ENCODE measurements at places on chromosomes 4 and X.
A peak's percentile ranks its signal among the peaks of the same experiment; 100 is the strongest.

- H3K4me1 ChIP-seq: peaks cover 17% of the 10 kb centered on the region
- no peaks in the 10 kb centered on the region for H3K27me3 ChIP-seq
- H3K36me3 ChIP-seq: no peaks in the 10 kb centered on the region
- no peak overlapping the region for H3K4me3 ChIP-seq
These were observed 31.0 kb downstream of the KDM6A start for GRCh38 chrX:44903830-44904530.

DNA sequence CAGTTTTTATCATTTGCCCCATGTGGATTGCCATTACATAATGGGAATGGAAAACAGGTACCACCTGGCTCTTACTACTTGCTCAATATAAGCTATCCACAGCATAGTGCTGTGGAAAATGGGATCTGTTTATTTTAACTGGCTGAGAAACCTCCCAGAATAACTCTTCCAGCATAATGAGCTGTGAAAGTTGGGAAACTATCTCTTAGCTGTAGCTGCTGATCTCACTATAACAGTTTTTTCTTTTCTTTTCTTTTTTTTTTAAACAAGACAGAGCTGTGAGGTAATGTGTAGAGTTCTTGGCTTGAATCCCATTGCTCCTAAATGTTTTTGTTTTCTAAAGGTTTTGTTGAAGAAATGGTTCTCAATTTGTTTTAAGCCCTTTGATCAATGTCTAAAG lies 988.3 kb downstream of the PCDH19 start:
- no peaks in the 10 kb centered on the region for H3K4me1 ChIP-seq
- no peak overlapping the region for H3K4me3 ChIP-seq
- H3K27ac ChIP-seq: no peak overlapping the region
- DNase-seq: no peak
- no peaks in the 10 kb centered on the region for H3K36me3 ChIP-seq

GRCh38 chr4:150938417-150938816 lies 76.7 kb downstream of the LRBA start:
- H3K4me1 ChIP-seq: peaks cover 5% of the 10 kb centered on the region
- H3K4me3 ChIP-seq: no peak overlapping the region
- no peaks in the 10 kb centered on the region for H3K27me3 ChIP-seq
- no peak overlapping the region for H3K27ac ChIP-seq
- H3K36me3 ChIP-seq: no peaks in the 10 kb centered on the region

GRCh38 chr4:926538-926937 lies 5.6 kb downstream of the GAK start:
- no peaks in the 10 kb centered on the region for H3K27me3 ChIP-seq
- no peak overlapping the region for H3K27ac ChIP-seq
- DNase-seq: no peak
- H3K36me3 ChIP-seq: peaks cover 10% of the 10 kb centered on the region

GRCh38 chrX:153778181-153778580 lies 2.7 kb upstream of the SRPK3 start:
- H3K27ac ChIP-seq: no peak overlapping the region
- H3K36me3 ChIP-seq: no peaks in the 10 kb centered on the region
- H3K4me1 ChIP-seq: no peaks in the 10 kb centered on the region
- no peak overlapping the region for H3K4me3 ChIP-seq
- DNase-seq: no peak

DNA sequence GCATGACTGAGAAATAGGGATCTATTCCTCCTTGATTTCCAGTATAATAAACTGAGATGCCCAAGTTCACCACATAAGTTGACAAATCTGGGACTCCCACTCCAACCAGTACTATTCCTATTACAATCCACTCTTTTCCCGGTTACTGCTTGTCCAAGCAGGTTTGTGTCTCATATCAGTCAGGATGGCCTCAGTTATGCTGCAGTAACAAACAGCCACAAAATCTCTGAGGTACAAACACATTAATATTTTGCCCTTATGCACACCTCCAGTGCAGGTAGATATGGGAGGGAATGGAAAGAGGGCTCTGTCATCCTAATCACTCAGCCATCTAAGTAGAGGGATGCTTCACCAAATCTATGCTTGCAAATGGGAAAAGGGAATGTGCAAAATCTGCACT lies 207.8 kb downstream of the RAB28 start:
- no peak for DNase-seq
- no peak overlapping the region for H3K4me3 ChIP-seq
- H3K36me3 ChIP-seq: no peaks in the 10 kb centered on the region
- no peaks in the 10 kb centered on the region for H3K27me3 ChIP-seq

DNA sequence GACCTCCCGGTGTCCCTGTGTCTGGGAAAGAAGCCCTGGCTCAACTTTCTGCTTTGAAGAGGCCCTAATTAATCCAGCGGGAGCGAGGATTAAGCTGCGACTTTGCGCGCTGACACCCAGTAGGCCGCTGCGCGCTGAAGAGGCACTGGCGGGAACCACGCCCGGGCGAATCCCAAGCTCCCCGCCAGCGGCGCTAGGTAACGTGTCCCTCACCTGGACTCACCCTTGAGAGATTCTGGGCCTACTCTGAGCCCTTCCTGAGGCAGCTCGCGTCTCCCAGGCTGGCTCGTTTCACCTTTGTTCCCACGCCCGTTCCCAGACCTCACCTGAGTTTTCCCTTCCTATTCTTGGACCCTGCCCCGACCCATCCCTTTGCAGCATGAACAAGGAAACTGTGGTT lies 616 bp upstream of the KLHL34 start:
- peaks cover 22% of the 10 kb centered on the region for H3K4me1 ChIP-seq
- H3K4me3 ChIP-seq: peak overlapping the region; percentile 71
- H3K27ac ChIP-seq: no peak overlapping the region
- H3K27me3 ChIP-seq: no peaks in the 10 kb centered on the region
- H3K36me3 ChIP-seq: no peaks in the 10 kb centered on the region

GRCh38 chr4:153652051-153652784 lies 31.9 kb upstream of the TLR2 start:
- H3K36me3 ChIP-seq: no peaks in the 10 kb centered on the region
- H3K4me1 ChIP-seq: peaks cover 16% of the 10 kb centered on the region
- no peak overlapping the region for H3K4me3 ChIP-seq
- H3K27ac ChIP-seq: no peak overlapping the region

DNA sequence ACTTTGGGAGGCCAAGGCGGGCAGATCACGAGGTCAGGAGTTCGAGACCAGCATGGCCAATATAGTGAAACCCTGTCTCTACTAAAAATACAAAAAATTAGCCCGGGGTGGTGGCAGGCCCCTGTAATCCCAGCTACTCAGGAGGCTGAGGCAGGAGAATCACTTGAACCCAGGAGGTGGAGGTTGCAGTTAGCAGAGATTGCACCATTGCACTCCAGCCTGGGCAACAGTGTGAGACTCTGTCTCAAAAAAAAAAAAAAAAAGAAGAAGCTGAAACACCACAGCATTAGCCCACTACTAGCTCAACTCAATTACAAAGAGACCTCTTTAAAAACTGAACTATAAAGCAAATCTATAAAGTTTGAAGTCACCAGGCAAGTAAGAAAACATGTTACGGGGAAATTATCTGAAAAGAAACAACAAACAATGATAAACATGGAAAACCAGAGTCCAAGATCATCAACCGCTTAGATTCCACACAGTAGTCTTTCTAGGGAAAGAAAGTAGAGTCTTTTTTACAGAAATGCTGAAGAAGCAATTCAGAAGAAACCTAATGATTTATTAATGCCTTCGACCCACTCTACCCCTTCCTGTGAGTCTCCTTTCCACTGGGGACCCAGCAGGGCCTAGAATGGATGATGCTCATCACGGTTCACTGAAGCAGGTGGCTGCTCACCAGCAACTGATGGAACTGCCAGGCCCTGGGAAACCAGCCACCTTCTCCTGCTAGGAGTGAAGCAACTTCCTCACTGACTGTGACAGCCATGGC lies 6.6 kb downstream of the SAT1 start:
- DNase-seq: no peak
- peaks cover 5% of the 10 kb centered on the region for H3K4me1 ChIP-seq
- no peaks in the 10 kb centered on the region for H3K27me3 ChIP-seq
- no peak overlapping the region for H3K4me3 ChIP-seq

DNA sequence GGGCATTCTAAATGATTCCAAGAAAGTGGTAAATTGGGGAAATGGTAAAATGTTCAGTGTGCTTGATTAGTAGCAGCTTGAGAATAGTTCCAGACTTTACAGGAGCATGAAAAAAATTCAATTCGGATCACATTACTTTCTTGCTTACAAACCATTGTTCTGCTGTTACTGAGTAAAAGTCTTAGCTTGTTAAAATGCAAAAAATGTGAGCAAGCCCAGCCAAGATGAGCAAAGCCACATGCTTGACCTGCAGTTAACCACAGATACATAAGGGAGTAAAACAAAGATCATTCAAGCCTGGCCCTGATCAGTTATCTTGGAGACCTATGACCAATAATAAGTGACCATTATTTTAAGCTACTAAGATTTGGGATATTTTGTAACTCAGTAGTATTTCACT lies 562.9 kb upstream of the MAGEB2 start:
- H3K36me3 ChIP-seq: no peaks in the 10 kb centered on the region
- no peak overlapping the region for H3K4me3 ChIP-seq
- H3K27me3 ChIP-seq: no peaks in the 10 kb centered on the region
- no peak overlapping the region for H3K27ac ChIP-seq
- H3K4me1 ChIP-seq: no peaks in the 10 kb centered on the region
- DNase-seq: no peak

- H3K36me3 ChIP-seq: no peaks in the 10 kb centered on the region
- no peaks in the 10 kb centered on the region for H3K4me1 ChIP-seq
- no peak overlapping the region for H3K4me3 ChIP-seq
- no peak overlapping the region for H3K27ac ChIP-seq
These were observed 576.2 kb upstream of the SMIM31 start for GRCh38 chr4:164177753-164178152.

DNA sequence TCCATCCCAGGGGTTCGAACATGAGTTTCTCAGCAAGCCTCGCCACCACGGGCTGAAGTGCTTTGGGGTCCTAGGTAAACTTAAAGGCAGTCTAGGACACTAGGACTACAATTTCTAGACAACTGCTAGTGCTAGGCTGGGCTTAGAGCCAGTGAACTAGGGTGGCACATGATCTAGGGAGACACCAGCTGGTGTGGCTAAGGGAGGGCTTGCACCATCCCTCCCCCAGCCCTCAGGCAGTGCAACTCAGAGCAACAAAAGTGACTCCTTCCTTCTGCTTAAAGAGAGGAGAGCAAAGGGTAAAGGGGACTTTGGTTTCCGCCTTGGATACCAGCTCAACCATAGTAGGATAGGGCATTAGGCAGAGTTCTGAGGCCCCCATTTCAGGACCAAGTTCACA lies 162.5 kb upstream of the AFF2 start:
- DNase-seq: no peak
- no peaks in the 10 kb centered on the region for H3K36me3 ChIP-seq

DNA sequence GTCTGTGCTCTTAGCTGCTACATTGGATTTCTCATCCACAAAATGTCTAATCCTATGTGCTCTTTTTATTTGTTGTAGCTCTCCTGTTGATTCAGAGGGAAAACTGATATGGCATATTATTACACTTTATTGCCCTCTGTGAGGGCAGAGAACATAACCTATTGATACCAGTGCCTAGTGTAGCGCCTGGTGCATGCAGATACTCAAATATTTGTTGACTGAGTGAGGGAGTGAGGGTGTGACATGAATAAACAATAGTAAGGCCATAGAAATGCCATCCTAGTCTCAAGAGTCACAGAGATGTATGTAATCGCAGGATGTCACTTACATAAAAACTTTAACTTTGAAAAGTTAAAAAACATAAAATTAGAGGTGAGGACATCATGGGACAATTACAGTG lies 159.1 kb downstream of the SHROOM3 start:
- H3K27ac ChIP-seq: no peak overlapping the region
- H3K4me1 ChIP-seq: no peaks in the 10 kb centered on the region
- no peak overlapping the region for H3K4me3 ChIP-seq
- no peak for DNase-seq
- H3K36me3 ChIP-seq: no peaks in the 10 kb centered on the region

- no peaks in the 10 kb centered on the region for H3K4me1 ChIP-seq
- H3K27ac ChIP-seq: no peak overlapping the region
- no peak for DNase-seq
These were observed 818.4 kb upstream of the GRID2 start for GRCh38 chr4:91485415-91485814.

- DNase-seq: no peak
- no peak overlapping the region for H3K27ac ChIP-seq
- peaks cover 5% of the 10 kb centered on the region for H3K27me3 ChIP-seq
- no peaks in the 10 kb centered on the region for H3K4me1 ChIP-seq
These were observed 880 bp upstream of the LONRF3 start for GRCh38 chrX:118973389-118974087.

DNA sequence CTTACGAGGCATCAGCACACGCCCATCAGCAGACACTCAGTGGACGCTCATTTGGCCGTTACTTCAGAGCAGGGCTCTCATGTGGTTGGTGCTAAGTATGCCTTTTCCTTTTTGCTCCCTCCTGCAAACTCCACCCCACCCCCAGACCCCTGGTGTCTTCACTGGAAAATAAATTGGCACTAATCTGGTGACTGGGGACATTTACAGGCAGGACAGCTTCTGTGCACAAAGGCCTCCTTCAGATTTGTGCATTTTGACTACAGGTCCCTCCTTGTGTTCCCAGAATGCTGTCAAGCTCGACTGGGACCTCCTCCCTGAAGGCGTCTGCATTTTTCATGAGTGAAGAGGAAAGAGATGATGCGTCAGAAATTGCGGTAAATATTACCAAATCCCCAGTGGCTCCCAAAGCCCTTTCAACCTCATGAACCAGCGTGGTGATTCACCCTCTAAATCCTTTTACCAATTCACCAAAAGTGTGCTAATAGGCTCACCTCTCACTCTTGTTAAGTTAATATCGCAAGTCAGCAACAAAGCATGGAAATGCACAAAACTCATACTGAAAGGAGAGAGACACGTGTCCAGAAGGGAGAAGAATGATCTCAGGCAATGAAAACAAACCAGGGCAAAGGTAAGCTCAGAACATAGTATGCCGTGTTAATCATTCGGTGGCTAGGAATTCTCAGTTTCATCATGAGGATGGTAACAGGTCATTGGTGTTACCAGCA lies 119.0 kb downstream of the NKX6-1 start:
- H3K27me3 ChIP-seq: peaks cover 4% of the 10 kb centered on the region
- H3K4me3 ChIP-seq: no peak overlapping the region
- no peak for DNase-seq
- no peaks in the 10 kb centered on the region for H3K36me3 ChIP-seq
- no peaks in the 10 kb centered on the region for H3K4me1 ChIP-seq
- no peak overlapping the region for H3K27ac ChIP-seq

DNA sequence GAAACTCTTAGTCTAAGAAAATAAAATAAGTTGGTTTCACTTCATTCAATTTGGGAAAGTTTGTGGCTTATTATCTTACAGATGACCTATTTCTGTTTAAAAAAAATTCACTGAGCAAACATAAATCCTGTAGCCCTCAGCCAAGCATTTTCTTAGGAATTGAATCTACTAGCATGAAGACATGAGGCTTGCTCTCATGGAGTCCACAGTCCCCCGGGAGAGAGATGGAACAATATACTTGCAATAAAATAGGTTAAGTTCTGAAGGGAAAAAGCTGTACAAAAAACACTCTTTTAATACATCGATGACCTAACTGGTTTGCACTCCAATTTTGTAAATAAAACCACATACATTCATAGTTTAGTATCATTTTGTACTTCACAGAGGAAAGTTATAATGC lies 642.6 kb upstream of the FAM241A start:
- no peak for DNase-seq
- no peaks in the 10 kb centered on the region for H3K36me3 ChIP-seq
- no peak overlapping the region for H3K27ac ChIP-seq
- no peaks in the 10 kb centered on the region for H3K27me3 ChIP-seq

All from T-cell (primary cell).